ENCODE measurements at places on chromosomes 2 and 18.

- DNase-seq: no peak
These were observed 28.4 kb downstream of the PLEKHA3 start for GRCh38 chr2:178508646-178509045.

- no peak for DNase-seq
These were observed 68.2 kb downstream of the NRXN1 start for GRCh38 chr2:50963734-50964133.

- DNase-seq: no peak
These were observed 1.6 kb upstream of the SFTPB start for GRCh38 chr2:85669549-85669948.

DNA sequence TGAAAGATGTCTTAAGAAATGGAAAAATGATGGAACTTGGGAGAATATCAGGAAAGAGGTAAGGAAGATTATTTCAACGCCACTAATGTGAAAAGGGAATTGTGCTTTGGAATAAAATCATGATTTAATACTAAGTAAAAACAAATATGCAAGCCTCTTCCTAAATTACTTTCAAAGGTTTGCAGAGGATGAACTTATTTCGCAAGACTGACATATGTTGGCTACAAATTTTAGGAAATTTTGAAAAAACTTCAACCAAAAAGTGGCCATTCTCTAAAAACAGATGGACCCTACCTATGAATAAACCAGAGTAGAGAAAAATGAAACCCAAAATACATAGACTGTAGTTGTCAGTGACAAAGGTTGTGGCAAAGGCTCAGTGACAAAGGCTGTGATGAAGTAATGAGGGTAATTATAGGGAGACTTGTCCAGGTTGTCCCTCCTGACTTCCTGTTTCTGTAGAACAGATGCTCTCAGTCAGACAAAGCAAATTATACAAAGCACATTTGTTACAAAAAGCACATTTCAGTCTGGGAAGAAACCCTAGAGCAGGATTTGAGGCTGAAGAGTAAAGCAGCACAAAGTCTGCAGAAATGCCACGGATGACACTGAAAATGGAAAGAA lies 39.5 kb downstream of the SFT2D3 start:
- no peak for DNase-seq
